ENCODE measurements at places on chromosomes 12 and 14.

- no peak for ATAC-seq
Measured at GRCh38 chr12:52798671-52799504, 3.0 kb upstream of the KRT3 start.

GRCh38 chr12:122471324-122472226 is 29.2 kb downstream of the ZCCHC8 start:
- ATAC-seq, result peak; percentile 85

DNA sequence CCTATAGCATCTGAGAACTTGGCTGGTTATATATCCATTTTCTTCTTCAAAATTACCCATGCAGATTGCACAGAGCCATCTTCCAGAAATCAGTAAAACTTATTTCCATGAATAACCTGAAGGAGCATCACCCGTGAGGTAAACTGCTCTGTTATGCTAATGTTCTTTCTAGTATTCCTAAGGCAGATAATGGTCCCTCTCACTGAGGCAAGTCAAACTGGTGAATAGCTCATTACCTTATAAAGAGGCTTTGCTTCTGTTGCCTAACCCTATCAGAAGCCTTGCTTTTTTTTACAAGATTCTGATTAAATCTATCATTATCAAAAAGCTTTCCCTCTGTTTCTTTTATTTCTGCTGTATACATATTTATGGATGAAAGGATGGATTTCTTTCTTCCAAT is 307.6 kb upstream of the FLRT2 start:
- ATAC-seq, result no peak

- no peak for ATAC-seq
Measured at GRCh38 chr14:23353433-23353780, 720 bp upstream of the SLC22A17 start.

DNA sequence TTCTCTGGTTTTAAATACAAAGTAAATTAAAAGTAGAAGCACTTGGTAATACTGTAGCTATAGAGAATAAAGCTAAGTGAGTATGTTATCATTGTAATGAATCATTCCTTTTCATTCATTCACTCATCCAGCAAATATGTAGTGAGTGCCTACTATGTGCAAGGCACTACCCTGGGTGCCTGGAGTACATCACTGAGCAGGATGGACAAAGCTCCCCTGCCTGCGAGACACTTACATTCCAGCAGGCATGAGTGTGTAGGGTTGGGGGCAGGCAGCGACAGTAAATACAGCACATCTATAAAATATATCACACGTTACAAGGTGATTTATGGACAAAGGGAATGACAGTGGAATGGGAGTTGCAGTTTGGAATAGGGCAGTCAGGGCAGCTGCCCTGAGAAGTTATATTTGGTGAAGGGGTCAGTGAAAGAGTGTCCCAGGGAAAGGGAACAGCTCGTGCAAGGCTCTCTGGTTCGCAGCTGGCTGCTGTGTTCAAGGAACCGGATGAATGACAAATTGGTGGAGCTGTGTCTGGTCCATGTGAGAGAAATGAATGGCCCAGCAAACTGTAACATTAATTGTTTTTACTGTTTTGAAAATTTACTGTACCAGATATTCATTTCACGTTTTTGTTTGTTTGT is 159.6 kb downstream of the CRADD start:
- no peak for ATAC-seq

DNA sequence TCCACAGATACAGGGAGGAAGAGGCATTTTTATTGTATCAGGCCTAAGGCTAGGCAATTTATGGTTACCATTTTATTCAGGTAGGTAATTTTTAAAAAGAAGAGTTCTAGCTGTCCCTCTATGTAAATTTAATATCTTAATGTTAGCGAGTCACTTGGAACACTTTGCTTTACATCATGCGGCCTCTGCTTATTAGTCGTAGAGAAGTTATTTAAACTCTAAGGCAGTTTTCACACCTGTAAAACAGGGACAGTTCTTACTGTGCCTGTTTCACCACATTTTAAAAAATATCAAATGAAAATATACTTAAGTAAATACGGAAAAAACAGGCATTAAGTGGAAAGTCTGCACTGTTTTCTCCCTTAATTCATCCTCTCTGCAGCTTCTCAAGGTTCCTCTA is 71.4 kb upstream of the POC1B start:
- ATAC-seq, result no peak

GRCh38 chr12:114954511-114955055 is 270.6 kb upstream of the TBX3 start:
- no peak for ATAC-seq

DNA sequence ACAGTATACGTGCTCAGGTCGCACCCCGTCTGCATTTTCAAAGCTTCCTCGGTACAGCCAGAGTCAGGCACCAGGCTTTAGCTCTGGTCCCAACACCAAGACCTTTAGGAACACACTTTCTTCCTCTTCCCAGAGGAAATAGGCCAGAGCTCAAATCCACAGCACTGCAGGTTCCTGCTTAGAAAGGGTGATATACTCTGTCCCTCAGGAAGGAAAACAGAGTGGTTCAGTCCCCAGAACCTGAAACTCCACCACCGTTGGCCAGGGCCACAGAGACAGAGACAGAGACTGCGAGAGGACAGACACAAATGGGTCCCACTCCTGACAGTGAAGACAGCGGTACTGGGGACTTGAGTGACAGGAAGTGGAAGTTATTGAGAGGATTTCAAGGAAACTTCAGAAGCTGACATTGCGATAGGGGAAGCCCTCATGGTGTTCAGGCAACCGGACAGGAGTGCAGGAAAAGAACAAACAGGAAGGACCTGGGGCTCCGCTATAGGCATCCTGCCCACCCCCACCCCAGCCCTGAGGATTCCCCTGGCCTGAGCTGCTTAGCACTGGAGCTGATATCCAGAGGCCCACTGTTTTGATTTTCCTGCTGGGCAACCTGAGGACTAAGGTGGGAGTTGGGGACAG is 5.5 kb upstream of the KRT8 start:
- no peak for ATAC-seq

DNA sequence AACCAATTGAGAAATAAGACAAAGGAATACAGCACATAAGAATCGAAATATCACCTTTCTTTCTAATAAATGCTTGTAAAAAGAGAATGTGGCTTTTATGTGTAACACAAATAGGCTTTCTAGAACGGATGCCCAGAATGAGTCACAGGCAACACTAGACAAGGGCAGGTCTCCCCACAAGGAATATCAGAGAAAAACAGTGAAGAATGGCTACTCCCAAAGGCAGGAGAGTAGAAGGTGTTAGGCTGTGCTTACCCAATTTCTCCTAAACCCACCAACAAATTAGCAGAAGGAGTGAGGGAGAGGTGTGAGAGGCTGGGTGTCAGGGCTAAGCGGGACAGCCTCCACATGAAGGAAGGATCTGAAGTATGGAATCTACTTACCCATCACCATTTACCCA is 55.2 kb downstream of the GALNT4 start:
- ATAC-seq, result peak; percentile 48

GRCh38 chr12:24846689-24847088 is 102.2 kb downstream of the BCAT1 start:
- ATAC-seq, result peak; percentile 54

DNA sequence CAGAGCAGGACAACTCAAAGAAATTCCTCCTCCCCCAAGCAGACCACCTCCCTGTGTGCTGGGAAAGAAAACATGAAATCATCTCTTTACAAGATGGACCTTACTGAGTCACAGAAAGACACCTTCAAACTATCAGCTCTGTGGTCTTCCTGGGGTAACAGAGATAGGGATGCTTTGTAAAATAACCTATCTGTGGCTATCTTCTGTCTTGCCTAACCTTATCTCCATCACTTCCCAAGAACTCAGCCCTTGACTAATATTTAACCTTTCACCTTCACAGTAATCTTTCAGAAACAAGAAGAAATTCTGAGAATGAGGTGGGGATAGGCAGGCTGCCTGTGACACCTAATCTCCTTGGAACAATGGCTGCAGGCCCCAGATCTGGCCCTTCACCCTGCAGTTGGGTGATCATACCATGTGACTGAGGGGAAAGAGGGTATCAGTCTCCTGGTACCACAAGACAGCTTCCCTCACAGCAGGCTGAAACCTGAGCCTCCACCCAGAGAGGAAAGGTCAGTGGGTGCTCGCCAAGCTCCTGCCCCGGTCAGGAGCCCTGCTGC is 27.4 kb upstream of the CEBPE start:
- ATAC-seq, result no peak

- no peak for ATAC-seq
Measured at GRCh38 chr14:22839159-22839779, 2.9 kb downstream of the MMP14 start.

DNA sequence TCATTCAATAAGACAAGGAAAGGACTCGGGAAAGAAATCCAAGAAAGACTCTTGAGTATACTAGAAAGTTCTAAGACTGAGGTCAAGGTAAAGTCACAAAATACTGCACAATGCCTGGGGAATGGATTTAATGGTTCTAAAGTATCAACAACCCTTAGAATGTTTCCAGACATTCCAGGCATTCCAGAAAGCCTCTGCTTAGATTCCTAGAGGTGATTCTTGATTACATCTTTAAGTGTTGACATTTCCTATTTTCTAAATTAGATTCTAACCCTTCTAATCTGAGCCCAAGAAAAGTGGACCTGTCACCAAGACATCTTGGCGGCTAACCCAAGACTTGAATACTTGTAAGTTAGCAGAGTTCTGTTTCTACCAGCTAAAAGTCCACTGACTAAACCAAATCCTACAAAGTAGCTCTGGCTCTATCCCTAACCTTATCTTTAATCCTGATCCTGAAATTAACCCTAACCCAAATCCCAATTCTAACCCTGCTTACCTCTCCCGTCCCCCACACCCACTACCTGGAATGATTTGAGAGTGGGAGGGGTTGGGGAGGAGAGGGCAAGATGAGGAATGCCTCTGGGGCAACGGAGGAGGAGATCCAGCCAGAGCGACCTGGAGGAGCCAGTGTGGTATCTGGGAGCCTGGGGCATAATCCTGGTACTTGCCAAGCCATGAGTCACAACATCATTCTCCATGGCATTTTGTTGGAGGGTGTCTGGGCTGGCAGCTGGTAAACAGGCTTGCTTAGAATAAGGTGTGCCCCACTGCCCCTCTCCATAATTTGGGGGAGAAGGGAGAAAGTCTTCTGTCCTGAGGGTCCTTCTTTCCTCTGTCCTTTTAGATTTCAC is 93.4 kb upstream of the HOXC13 start:
- peak; percentile 35 for ATAC-seq

DNA sequence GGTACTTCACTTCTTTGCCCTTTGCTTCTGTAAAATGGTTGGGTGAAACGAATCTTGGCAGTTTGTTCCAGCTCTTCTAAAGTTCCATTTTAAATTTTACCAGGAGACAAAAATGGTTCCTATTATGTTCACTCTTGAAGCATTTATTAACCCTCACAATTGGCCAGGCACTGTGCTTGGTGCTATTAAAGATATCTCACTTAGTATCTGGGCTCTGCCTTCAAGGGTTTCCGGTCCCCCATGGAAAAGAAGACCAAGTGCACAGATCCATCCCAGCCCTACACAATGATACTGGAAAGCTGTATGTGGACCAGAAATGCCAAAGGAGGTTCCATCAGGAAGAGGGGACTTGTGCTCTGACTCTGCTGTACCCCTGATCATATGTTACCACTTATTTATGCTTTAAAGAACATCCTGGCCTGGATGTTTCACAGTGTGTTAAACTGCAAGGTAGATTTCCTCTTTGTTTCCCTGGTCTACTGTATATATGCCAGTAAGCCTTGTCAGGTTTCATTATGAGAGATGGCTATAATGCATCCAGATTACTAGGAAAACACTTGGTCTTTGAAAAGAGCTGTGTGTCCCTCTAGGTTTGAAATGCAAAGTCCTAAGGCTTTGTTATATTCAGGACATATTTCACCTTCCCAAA is 154.8 kb downstream of the PRKCH start:
- no peak for ATAC-seq

DNA sequence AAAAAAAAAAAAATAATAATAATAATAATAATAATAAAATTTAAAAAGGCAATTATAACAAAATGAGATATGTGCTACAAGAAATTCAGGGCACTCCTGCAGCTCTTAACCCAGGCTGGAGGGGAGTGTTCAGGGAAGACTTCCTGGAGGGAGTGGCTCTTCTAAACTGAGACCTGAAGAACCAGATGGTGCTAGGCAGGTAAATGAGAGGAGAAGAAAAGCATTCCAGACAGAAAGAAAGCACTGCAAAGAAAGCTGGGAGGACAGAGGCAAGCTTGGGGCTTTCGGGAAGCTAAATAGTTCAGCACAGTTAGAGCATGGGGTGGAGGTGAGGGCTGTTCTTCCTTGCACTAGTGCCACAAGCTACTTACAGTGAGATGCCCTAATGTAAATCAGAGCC is 9.9 kb upstream of the SRSF9 start:
- ATAC-seq, result no peak

DNA sequence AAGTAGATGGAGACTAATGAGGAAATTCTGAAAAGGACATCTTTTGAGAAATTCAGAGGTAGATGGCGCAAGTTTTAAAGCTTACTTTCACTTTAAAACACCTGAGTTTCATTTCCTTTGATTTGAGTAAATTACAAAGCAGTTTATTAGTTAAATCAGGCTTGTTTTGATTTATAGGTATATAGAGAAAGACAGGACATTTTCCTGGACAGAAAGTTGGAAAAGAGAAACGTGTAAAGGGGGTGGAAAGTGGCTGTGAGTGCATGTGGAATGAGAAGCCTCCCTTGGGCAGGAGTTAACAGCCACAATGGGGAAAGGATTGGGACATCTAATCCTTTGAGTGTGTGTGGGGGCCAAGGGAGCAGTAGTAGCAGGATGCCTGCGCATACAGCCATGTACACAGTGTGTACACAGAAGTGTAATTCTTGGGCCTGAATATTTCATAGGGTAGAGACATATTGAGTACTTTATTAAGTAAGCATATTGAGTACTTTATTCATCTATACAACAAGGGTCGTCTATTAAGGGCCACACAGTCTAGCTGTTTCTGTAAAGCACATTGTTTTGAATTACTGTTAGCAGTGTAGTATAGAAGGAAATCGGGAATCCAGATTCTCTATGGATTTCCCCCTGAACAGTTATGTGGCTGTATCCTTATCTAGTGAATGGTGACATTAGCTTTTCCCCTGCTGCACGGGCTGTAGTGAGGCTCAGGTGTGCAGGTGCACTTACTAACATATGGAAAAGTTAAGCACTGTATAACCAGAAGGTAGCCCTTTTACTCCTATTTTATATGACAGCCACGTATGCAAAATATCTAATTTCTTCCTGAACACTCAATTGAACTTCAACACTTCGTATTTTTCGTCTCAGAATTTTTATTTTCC is 19.1 kb downstream of the MARK3 start:
- ATAC-seq, result no peak

- no peak for ATAC-seq
Measured at GRCh38 chr12:130768120-130768519, 52.0 kb upstream of the RIMBP2 start.

DNA sequence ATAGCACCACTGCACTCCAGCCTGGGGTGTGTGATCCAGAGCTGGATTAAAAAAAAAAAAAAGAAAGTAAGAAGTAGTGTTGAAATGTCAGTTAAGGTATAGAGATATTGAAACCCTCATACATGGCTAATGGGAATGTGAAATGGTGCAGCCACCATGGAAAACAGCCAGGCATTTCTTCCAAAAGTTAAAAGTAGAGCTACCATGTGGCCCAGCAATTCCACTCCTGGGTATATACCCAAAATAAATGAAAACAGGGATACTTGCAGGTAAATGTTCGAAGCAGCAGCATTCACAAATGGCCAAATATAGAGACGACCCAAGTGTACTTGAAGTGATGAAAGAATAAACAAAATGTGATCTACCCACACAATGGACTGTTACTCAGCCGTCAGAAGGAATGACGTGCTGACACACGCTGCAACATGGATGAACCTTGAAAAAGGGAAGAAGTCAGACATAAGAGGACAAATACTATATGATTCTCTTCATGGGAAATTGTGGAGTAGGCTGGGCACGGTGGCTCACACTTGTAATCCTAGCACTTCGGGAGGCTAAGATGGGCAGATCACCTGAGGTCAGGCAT is 15.2 kb downstream of the IL31 start:
- no peak for ATAC-seq

Data from SK-N-SH treated with all-trans-retinoic acid at 6 μM for 48 hours (cell line).